ENCODE measurements at places on chromosomes 3 and 15. TPM values are rescaled to one million over a fixed set of nuclear protein-coding genes. Genes with fewer than 3 reads are reported as not detected.

DNA sequence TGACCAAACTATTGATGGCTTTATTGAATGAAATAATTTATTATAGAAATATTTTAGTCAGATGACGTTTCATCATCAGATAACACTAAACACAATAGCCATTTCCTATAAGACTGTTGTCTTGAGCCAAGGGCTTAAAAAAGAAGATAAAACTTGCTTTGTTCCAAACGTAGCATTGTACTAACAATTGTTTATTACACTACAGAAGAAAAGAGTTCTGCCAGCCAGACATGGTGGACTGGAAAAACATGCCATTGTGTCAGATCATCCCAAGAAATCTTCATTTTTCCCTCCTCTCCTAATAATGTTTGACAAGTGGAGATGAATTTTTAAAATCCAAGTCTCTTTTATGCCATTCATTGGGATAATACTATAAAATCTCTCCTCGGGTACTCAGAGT lies 203.3 kb downstream of the CDIN1 start:
- no peak for DNase-seq

GRCh38 chr15:67228286-67228685 lies 26.2 kb downstream of the AAGAB start:
- DNase-seq: no peak

GRCh38 chr3:90241481-90241880 lies 1134.1 kb downstream of the EPHA3 start:
- peak; percentile 1 for DNase-seq

DNA sequence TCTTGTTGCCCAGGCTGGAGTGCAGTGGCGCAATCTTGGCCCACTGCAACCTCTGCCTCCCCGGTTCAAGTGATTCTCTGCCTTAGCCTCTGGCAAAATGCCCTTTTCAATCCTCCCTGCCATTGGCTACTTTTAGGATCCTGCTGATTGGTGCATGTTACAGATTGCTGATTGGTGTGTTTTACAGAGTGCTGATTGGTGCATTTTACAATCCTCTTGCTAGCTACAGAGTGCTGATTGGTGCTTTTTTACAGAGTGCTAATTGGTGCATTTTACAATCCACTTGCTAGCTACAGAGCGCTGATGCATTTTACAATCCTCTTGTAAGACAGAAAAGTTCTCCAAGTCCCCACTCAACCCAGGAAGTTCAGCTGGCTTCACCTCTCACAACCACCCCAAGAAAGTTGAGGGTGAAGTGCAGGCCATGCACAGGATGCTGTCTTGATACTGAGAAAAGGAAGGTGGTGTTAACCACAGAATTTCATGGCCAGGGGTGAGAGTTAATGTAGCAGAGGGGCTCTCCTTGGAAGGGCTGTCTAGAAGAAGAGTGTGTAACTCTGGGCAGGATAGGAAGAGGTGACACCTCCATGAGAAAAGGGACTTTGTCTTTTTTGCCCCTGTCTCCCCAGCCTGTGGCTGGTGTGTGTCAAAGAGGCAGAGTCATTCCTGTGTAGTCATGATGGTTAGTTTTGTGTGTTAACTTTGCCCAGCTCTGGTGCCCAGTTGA lies 145.9 kb downstream of the APBA2 start:
- no peak for DNase-seq

- no peak for DNase-seq
Measured at GRCh38 chr3:66004244-66004643, 34.5 kb downstream of the MAGI1 start.

DNA sequence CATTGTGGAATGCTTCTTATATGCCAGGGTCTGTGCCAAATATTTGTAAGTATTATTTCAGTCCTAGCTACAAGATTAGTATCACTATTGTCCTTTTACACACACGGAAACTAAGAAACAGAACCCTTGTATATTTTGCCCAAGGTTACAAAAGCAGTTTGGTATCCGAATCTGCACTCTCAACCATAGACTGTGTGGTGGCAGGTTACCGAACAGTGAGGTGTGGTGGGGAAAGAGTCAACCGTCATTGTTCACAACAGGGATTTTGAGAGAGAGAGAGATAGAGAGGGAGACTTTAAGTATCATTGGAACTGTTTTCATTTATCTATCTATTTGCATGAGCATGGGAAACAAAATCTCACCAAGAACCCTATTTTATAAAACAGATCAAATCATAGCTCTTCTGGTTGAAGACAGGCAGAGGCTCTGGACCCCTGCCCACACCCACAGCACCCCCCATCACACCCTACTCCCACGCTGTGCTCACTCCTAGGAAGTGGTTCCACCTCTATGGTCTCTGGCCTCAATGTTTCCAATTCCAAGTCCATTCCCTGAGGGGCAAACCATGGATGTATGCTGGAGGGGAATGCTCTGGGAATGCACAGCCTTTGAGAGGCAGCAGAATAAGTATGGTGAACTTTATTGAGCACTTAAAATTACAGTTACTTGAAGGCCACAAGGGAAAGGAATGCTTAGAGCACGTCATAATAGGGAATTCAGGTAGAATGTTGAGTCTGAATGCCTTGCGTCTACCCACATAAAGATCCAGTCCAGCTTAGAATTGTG lies 69.0 kb downstream of the ARHGAP31 start:
- DNase-seq: no peak

GRCh38 chr3:169984292-169984691 lies 17.7 kb downstream of the SEC62 start:
- no peak for DNase-seq

DNA sequence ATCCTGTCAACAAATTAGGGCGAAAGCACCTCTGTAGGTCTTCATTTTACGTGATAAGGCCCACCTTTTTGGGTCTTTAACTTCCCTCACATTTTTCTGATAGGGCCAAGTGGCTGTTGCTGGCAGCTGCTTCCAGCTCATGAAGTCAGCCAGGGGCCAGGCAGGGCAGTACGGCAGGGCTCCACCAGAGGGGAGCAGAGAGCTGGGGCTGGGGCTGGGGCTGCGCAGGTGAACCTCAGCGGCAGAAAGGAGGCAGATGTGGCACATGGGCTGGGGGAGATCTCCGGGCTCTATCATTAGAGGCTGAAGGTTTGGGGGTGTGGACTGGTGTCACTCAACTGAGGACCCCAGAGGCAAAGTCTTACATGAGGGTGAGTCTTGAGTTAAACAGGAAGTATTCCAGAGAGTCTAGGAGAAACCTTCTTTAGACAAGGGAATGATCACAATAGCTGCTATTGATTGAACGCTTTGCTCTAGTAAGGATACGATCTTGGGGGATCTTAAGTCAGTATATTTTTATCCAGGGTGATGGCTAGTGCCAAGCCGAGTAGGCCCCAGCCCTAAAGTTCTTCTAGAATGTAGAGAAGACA lies 62.8 kb upstream of the MEX3B start:
- DNase-seq: peak; percentile 69

GRCh38 chr15:31300208-31300661 lies 26.4 kb upstream of the KLF13 start:
- DNase-seq: no peak

- DNase-seq: no peak
Measured at GRCh38 chr3:128800241-128801187, 74.5 kb downstream of the RAB7A start.

DNA sequence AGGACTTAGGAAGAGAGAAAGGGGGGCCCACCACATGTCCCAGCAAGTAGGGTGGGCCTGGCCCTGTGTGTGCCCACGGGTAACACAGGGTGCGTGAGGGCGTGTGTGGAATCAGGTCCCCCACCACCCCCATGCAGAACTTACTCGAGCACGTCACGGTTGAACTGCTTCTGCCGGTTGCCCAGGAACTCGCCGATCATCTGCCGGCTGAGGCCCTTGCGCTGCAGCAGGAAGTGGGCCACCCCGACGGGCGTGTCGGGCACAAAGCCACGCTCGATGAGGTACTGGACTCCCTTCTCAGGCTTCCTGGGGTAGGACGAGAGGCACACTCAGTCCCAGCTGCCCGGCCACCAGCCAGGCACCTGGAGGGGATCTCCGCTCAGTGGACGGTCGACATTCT lies 83.1 kb upstream of the RPL32 start:
- no peak for DNase-seq

GRCh38 chr15:65918945-65919344 lies 49.7 kb downstream of the RAB11A start:
- DNase-seq: no peak

GRCh38 chr3:169695031-169695430 lies 31.5 kb upstream of the MECOM start:
- DNase-seq: no peak

GRCh38 chr3:11510001-11510340 lies 133.7 kb downstream of the VGLL4 start:
- no peak for DNase-seq

DNA sequence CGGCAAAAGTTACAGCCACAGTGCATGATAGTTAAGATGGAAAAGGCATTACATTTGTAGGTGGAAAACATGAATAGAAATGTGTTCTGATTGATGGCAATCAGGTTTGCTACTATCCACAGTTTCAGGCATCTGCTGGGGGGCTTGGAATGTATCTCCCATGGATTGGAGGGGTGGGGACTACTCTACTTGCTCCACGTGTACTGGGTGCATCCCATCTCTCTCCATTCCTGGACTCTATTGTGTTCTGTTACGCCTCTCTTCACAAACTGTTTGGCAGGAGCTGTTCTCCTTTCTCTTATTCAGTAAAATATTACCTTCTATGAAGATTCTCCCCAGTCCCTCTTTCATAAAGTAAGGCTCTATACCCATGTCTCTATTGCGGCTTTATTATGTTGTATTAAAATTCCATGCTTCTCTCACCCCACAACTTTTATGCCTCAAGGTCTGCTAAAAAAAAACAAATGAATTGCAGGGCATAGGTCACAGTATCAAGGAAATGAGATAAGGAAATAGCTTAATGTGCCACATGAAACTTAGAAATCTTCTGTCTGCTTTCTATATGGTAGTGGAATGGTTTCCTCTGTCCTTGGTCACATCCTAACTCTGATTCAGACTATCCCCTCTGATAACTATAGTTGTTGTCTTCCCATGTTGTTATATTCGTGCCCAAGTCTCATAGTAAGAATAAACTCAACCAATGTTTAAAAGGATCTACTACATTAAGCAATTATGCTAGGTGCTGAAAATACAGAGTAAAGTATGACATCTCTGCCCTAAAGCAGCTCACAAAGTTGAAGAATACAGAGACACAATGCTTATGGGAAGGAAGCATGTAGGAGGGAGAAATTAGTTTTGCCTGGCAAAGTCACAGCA lies 43.2 kb downstream of the LRRFIP2 start:
- DNase-seq: no peak

DNA sequence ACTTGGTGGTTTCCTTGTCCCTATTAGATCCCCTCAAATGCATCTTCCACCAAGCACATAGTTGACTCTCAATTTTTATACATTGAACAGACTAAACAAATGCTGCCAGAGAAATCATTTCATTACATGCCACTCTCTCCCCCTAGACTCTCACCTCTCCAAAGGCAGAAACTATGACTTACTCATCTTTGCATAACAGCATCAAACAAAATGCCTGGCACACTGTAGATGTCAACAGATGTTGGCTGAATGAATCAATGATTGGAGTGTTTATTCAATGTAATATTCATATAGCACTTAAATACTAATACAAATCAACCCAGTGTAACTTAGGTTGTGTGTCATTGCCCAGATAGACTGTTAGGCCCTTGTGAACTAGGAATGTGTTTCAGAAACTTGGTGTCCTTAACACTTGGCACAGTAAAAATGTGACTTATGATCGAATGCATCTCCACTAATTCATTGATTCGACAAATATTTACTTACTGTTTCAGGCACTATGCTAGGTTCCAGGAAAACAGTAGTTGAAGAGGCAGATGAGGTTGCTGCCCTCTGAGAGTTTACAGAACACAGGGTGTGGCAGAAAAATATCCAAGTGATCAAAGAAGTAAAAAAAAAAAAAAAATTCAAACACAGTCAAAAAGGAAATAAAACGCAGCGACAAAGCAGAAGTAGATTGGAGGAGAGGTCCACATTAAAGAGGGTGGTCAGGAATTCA lies 188.5 kb upstream of the LRRN1 start:
- DNase-seq: no peak

GRCh38 chr3:63353383-63353782 lies 75.3 kb downstream of the SYNPR start:
- peak; percentile 34 for DNase-seq

- DNase-seq: peak; percentile 71
Measured at GRCh38 chr3:113002679-113003078, 11.9 kb downstream of the GTPBP8 start.

- no peak for DNase-seq
Measured at GRCh38 chr3:188940573-188940932, 231.2 kb upstream of the TPRG1 start.

GRCh38 chr3:57017459-57017845 lies 43.0 kb upstream of the SPATA12 start:
- DNase-seq: peak; percentile 30

DNA sequence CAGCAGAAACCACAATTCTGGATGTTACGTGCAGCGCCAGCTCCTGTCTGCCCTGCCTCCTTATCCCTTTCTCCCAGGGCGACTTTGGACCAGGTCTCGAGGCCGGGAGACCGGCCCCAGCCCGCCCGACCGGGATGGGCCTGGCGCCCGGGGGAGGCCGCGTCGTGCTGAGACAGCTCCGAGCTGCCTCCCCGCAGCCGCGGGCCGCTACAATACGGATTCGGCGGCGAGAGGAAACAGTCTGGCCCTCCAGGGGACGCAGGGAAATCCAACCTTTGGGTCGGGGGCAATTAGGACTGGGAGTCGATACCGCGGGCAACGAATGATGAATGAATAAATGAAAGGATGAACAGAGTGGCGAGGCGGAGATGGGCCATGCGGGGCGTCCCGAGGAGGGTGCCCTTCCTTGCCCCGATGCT lies 537 bp downstream of the GRAMD2A start:
- no peak for DNase-seq

- DNase-seq: no peak
Measured at GRCh38 chr3:106421909-106422308, 553.1 kb upstream of the CBLB start.

GRCh38 chr3:32391643-32392535 lies at the start of gene CMTM7:
Gene CMTM7, plus strand, starts transcription at chr3:32391853. Its CDS starts 54 bp downstream, at chr3:32391907.
- DNase-seq: peak; percentile 79

GRCh38 chr3:134143828-134144401 lies 106.7 kb downstream of the RYK start:
- DNase-seq: no peak

DNA sequence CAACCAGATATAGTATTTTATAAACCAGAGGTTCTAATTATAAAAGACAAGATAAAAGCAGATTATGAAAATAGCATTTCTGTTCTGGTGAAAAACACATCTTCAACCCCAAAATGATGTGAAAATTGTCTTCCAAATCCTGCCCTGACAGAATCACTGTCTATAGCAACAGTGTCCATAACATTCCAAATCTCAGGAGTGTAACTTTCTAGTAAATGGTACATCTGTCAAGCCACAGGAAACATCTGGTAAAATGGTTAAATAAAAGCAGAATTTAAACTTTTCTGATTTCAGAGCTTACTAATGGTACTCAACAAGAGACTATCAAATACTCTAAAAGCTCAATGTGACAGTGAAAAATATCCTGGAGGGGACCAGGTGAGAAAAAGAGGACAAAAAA lies 60.5 kb downstream of the VGLL4 start:
- no peak for DNase-seq

The MRPS22 gene
- total RNA-seq: 176 TPM

The TTC23 gene
- 11.9 TPM for total RNA-seq

The FSD2 gene
- not detected for total RNA-seq

The SEC61A1 gene
- 424 TPM for total RNA-seq

The ATP13A3 gene
- 153 TPM for total RNA-seq

The KIF15 gene
- 15.6 TPM for total RNA-seq

The SLC22A13 gene
- not detected for total RNA-seq

The RBP2 gene
- not detected for total RNA-seq

The CACNA2D2 gene
- total RNA-seq: 0.56 TPM

The ACKR2 gene
- total RNA-seq: not detected

Data from HT1080 (cell line).